ENCODE measurements at places on chromosomes 4 and X.

- no peak for DNase-seq
These were observed 485.8 kb upstream of the ATOH1 start for GRCh38 chr4:93342738-93343137.

GRCh38 chr4:92252846-92253245, 50.9 kb upstream of the GRID2 start:
- no peak for DNase-seq

- DNase-seq, result no peak
These were observed 7.9 kb upstream of the CLDN24 start for GRCh38 chr4:183329954-183330742.

GRCh38 chrX:16978193-16978984, 31.9 kb downstream of the REPS2 start:
- no peak for DNase-seq

GRCh38 chr4:94507708-94508107, 56.0 kb downstream of the PDLIM5 start:
- DNase-seq, result peak; percentile 91

- no peak for DNase-seq
These were observed 48.8 kb upstream of the MAN2B2 start for GRCh38 chr4:6526156-6526555.

GRCh38 chr4:74317616-74318246, 9.5 kb downstream of the EPGN start:
- no peak for DNase-seq

GRCh38 chrX:74536832-74537371, 77.5 kb downstream of the RLIM start:
- DNase-seq, result no peak

Data from coronary artery (tissue), 2 donors.